ENCODE measurements at places on chromosomes 13 and 19.

- peak; percentile 30 for DNase-seq
Measured at GRCh38 chr13:22487932-22488331, 692.8 kb upstream of the SGCG start.

DNA sequence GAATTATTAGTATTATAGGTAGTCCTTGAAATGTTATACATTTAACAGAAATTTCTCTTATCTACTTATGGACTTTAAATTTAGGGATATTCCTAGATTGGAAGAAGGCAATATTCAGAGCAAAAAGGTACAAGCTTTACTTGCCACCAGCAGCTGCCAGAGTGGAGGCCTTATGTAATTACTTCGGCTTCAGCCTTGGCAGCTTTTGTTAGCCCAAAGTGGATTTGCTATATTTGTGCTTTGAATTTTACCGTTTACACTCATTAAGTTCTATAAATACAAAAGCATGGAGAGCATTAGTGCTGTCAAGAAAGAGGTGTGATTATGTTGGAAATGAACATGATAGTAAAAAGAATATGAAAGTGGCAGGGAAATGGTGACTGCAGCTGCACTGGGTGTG, 319.9 kb downstream of the ATP8A2 start:
- no peak for DNase-seq

DNA sequence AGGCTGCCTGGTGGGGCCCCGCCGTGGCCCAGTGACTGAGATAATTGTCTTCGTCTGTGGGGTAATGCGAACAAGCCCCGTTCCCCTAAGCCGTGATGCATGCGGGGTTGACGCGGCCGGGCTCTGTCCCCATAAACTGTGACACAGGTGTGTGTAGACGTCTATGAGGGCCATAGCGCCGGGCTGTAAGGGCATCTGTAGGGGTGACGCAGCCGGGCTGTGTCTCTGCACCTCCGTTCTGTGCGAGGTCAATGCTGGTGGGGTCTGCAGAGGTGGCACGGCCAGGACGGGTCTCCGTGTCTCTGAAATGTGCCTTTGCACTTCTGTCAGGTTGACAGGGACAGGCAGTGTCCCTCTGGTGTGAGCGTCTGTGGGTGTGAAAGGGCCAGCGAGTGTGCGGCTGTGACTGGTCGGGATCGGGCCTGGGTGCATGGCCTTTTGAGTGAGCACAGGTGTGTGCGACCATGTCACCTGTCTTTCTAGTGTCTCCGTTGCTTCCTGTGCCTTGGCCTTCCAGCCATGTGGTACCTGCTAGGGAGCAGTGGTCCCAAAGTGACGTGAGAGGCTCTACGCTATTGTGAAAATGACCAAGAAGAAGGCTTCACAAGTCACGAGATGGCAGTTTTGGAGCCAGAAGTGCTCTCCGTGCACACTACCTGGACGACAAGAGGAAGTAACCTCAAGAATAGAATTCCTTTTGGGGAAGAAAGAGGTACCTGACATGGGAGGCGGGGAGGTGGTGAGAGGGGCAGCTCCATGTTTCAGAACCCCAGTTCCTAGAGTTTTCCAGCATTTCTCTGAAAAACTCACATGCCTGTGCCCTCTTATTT, 16.4 kb upstream of the ZNF331 start:
- DNase-seq, result no peak

- DNase-seq, result no peak
Measured at GRCh38 chr13:30816736-30817135, 81.4 kb downstream of the ALOX5AP start.

DNA sequence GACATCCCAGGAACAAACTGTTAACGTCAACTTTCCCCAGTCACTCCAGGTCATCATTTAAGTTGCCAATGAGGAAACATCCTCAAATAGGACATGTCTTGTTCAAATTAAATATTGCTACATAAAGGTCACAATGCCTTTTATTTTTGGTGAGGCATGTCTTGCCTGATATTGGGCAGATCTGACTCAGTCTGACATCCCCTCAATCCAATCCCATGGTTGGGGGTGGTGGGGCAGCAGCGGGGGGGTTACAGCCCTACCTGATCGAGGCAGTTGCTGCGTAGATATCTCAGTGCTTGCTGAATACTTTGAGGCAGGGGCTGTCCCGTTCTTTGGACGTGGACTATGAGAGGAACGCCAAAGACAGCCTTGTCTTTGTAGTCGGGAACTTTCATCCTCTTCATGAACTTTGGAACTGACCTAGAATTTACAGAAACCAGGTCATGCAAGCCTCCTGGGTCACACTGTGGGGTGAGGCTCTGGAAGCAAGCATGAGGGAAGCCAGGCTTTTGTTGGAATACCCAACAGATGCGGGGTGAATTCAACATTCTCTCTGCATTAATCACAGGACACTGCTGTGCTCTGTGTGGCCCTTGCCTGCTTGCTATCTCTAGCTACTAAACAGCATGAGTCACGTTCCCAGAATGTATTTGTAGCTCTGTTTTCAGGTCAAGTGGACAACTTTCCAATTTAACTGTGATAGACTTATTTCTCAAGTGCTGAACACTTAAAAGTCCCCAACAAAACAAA, 109.8 kb downstream of the KL start:
- peak; percentile 96 for DNase-seq

DNA sequence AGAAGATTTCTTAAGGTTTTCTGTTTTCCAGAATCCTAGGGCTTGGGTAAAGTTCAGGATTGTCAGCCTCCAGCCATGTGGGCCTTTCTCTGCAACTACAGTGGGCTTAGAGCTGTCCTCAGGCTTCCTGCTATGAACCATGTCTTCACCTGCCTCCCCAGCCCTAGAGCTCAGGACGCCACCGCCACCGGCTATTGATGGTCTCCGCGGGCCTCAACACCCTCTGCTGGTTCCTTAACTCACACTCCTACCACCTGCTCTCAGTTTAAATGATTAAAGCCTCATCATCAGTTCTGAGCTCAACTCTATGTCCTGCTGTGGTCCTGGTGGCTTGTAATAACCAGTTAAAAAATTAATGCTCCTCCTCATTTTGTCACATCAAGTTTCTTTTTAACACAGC, 221.0 kb downstream of the EFNB2 start:
- no peak for DNase-seq

- DNase-seq, result no peak
Measured at GRCh38 chr19:46240693-46241092, 11.2 kb downstream of the IGFL1 start.

- DNase-seq, result no peak
Measured at GRCh38 chr13:34347784-34348573, 530.0 kb downstream of the RFC3 start.

- DNase-seq, result no peak
Measured at GRCh38 chr19:3289971-3290569, 65.6 kb downstream of the CELF5 start.

DNA sequence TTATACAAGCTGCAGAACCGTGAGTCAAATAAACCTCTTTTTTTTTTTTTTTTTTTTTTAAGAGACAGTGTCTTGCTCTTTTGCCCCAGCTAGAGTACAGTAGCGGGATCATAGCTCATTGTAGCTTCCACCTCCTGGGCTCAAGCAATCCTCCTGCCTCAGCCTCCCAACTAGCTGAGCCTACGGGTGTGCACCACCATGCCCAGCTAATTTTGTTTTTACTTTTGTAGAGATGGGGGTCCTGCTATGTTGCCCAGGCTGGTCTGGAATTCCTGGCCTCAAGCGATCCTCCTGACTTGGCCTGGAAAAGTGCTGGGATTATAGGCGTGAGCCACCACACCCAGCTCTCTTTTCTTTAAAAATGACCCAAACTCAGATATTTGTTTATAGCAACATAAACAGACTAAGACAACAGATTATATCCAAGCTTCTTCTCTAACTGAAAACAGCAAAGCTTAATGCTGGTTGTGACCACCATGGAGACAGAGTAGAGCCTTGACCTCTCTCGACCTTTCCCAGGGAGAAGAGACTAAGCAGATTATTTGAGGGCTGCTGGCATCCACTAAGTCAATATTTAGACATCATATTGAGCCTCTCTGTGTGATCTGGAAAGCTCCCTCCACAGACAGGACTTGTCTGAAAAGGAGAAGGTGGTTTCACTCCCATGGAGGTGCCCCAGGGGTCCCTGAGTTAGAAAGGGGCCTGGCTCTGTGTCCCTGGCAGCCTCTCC, 150.0 kb downstream of the KCTD15 start:
- no peak for DNase-seq

DNA sequence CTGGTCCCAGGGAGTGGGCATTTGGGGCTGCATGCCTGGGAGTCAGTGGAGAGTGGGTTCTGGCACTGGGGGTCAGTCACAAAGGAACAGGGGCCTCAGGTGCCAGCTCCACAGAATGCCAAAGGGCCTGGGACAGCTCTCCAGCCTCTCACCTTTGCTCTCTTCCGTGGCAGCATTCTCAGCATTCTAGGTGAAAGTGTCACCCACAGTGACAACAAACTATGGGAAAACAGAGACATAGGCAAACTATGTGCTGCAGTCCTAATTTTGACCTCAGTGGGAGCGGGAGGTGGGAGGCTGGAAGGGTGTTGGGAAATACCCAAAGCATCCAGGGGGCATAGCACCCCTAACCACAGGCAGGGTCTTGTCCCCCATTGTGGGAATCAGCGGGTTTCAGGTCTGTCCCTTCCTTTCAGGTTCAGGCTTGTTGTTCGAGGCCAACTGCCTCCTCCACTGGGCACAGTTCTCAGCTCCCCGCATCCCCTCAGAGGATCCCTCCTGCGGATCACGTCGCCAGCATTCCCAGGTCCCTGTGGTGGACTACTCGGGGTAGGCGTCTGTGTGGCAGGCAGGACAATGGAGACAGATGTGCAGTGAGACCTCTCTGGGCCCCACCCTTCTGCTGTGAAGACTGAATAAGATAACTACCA, 52.4 kb downstream of the TSHZ3 start:
- no peak for DNase-seq

GRCh38 chr13:82681535-82681934, 1200.7 kb downstream of the SLITRK1 start:
- DNase-seq, result no peak

- DNase-seq, result no peak
Measured at GRCh38 chr19:52094526-52095130, 937 bp downstream of the ZNF841 start.

DNA sequence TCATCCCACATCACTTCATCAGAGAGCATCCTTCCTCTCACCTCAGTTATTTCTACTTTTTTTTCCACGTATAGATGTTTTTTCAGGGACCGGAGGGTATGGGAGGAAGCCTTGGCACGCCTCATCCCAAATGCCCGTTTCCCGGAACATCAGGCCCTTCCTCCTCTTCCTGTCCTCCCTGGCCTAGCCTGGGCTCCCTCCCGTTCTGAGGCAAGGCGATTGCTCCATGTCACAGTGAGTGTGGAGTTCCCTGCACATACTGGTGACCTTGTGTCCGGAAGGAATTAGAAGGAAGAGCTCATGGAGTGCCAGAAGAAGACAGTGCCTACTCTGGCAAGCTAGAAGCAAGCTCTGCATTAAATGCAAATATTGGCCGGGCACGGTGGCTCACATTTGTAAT, 1.1 kb upstream of the ZNF627 start:
- DNase-seq, result no peak

DNA sequence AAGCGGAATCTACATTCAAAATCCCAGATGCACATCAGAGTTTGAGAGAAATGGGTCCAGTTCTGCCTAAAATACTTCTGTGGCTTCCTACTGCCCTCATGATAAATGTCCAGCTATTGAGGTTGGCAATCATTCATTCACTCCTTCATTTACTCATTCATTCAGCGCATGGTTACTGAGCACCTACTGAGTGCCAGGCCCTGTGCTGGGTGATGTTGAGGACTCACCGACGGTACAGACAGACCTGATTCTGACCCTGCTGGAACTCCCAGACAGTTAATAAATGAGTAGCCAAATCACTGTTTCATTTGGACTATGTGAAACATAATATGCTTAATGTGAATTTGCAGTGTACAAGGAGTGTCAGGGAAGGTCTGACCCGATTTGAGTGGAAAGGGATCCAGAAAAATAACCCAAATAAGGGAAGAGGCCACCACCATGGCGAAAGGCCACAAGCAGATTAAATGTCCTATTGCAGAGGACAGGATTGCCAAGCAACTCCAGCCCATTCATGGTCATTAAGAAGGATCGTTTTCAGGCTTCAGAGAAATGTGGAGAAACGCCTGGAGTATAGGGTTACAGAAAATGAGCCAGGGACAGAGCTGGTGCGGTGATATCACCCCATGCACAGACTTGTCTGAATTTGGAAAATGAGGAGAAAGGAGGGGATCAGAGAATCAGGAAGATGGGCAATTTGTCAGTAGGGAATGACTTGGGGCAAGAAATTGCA, 20.5 kb downstream of the DYRK1B start:
- no peak for DNase-seq

DNA sequence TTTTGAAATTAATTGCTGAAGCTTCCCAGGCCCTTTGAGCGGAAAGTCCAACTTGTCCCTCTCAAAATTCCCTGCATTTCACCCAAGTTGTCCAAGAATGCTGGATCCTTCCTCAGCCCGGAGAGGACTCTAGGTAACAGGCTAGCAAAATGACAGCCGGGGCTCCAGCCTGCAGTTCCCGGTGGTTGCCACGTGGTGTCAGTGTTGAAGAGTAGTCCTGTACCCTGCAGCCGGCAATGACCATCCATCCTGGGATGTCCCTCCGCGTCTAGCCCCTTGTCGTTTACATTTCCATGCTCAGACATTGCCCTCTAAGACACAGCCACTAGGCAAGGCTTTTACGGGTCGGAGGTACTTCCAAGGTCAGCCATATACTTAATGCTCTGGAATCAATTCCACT, 31.4 kb upstream of the MTIF3 start:
- peak; percentile 20 for DNase-seq

DNA sequence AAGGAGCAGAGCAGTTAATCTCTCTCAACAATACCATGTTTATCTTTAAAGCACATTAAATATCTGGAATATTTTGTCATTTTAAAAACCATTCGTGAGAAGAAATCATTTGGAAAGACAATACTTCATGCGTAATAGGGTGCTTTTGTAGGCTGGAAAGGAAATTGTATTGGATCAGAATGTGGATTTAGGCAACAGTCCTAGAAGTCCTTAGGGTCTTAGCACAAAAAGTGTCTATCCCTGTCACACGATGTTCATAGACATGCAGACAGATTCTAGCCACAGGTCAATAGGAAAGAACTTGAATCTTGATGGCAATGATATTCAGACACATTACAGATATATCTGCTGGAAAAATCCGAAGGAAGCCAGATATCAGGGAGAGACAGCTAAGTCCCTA, 156.0 kb downstream of the KCTD12 start:
- peak; percentile 23 for DNase-seq

DNA sequence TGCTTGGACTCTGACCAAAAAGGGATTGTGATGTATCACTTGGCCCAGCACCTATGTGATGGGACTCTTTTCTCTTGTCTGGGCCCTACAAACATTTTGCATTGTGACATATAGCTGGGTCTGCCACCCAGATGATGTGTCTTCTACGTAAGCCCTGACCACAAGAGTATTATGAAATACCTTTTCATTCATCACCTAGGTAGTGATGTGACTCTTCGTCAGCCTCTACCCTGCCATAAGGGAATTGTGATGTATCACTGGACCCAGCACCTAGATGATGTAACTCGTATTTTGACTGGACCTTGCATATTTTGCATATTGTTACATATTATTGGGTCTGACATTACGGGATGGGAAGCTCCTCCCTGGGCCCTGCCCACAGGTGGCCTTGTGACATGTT, 29.7 kb upstream of the ZNF681 start:
- DNase-seq, result no peak

GRCh38 chr13:101661839-101662238, 209.4 kb downstream of the ITGBL1 start:
- DNase-seq, result no peak

All from fibroblast of skin of right biceps (primary cell).